Mammary epithelial cell (primary cell): ENCODE measurements at places on chromosomes 3 and 15. TPM values are rescaled to one million over a fixed set of nuclear protein-coding genes. Genes with fewer than 3 reads are reported as not detected.

GRCh38 chr3:66200147-66200546 is 20.7 kb upstream of the SLC25A26 start:
- peak; percentile 24 for DNase-seq

- DNase-seq = no peak
These were observed 396 bp downstream of the CHRNB4 start for GRCh38 chr15:78640527-78641101.

DNA sequence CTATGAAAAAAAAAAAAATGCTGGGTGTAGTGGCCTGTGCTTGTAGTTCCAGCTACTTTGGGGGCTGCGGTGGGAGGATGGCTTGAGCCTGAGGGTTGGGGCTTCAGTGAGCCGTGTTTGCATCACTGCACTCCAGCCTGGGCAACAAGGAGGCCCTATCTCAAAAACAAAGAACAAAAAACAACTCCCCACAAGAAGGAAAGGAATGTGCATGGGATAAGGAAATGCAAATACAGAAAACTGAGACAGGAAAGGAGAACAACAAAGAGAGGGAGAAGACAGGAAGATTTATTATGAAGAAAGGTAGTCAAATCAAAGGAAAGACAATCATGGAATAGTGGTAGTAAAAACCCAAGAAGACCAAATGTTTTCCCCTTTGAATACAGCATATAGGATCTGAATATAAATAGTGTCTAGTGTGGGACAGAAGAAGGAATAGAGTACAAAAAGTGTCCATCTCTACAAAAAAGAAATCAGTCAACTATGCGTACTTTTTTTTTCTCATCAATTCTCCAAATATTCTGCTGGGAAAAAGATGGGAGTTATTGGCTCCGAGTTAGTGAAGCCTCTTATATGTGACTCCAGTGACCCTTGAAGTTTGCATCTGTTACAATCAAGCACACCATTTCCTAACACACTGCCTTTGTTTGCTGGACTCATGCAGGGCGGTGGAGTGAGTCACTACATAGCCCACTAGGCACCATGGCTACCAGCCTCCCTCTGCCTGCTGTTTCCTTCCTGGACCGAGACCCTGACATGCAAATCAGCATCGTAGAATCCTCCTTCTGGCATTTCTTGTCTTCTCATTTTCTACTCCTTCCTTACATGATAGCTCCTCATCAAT is 101.2 kb upstream of the PTX3 start:
- DNase-seq = no peak

GRCh38 chr15:65796610-65797078 is 4.6 kb upstream of the DENND4A start:
- DNase-seq = peak; percentile 91

DNA sequence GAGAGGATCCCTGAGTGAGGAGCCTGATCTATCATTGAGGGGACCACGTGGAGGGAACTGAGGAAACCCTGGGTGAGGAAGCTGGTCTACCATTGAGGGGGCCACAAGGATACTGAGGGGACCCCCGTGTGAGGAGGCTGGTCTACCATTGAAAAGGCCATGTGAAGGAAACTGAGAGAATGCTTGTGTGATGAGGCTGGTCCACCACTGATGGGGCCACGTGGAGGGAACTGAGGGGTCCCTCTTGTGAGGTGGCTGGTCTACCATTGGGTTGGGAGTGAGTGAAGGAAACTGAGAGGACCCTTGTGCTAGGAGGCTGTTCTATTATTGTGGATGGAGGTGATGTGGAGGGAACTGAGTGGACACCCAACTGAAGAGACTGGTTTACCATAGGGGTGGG is 161.3 kb downstream of the FBLN2 start:
- no peak for DNase-seq

DNA sequence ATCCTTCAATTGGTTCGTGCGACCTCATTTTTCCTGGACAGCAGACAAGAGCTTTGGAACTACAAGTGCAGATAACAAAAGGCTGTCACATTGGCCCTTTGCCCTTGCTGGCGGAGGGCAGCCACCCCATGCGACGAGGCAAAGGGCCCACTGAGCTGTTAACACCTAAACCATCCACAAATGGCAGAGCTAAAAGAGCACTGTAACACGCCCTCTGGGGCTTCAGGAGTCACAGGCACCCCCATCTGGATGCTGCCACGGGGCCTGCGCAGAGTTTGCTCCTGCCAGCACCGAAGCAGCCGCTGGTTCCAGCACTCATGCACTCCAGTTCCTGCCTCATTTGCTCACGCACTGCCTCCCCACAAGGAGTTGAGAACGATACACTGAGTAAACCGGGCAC is 524.9 kb downstream of the ZNF385D start:
- no peak for DNase-seq

DNA sequence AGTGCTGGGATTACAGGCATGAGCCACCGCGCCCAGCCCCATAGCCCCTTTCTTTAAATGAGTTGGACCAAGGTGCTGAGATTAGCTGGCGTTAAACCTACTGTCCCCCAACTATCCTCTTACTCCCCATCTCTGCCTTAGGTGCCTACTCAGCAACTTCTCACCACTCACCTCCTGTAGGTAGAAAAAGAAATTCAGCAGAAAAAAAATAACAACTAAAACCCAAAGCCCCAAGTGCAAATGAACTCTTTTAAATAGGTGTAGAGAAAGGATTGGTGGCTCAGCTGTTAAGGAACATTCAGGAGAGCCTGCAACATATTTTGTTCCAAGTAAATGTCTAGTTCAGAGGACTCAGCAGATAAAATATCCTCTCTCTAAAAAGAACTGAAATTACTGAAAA is 19.5 kb downstream of the SAMD7 start:
- DNase-seq = no peak

- peak; percentile 52 for DNase-seq
These were observed 350.7 kb downstream of the NSUN3 start for GRCh38 chr3:94413336-94414108.

GRCh38 chr15:72229947-72230196 is 1.1 kb downstream of the PKM start:
- DNase-seq = no peak

- DNase-seq = peak; percentile 66
These were observed 3.2 kb upstream of the SIN3A start for GRCh38 chr15:75454471-75455378.

GRCh38 chr3:195468391-195468776 is 25.6 kb upstream of the ACAP2 start:
- peak; percentile 27 for DNase-seq

DNA sequence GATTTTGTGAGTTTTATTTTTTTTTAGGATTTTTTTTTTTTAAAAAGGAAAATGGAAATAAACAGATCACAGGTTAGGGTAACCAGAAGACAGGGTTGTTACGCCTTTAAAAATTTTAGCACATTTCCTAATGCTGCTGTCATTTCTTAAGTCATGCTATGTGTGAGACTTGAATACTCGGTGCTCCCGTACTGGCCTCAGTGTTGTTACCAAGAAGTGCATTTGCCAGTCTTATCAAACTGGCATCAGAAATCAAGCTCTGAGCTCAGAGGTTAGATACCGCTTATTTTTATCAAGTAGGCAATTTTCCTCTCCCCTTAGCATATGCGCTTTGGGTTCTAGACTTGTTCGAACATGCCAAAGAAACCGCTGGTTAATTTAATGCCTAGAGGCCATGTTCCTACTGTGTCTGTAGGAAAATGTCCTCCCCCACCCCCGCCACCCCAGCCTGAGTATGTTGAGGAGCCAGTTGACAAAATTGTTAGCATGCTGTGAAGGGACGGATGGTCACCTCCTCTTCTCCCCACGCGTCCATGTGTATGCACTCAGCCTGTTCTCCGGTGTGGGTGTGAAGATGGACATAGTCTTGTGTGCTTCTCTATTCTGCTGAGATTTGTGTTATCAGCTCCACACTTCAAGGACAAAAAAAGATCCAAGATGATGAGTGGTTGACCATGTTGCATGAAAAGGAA is 88.9 kb downstream of the ITPR1 start:
- DNase-seq = peak; percentile 78

DNA sequence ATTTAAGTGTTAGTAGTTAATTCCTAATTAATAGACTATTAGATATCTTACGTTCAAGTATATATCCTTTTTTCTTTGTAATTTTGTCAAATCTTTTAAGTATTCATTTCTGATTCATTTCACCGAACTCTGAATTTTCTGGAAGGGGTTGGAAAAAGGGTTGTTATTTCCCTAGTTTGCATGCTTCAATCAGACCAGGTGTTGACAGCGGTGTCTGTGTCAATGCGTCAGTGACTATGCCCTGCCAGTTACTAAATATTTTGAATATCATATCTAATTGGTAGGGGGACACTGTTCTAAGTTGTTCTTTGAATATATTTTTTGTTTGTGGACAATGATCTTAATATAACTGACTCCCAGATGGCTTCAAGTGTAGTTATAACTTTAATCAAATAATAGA is 62.7 kb upstream of the TNFSF10 start:
- no peak for DNase-seq

GRCh38 chr3:123926396-123926795 is 34.6 kb downstream of the CCDC14 start:
- DNase-seq = no peak

GRCh38 chr15:70055601-70056051 is 42.1 kb downstream of the TLE3 start:
- DNase-seq = no peak

GRCh38 chr3:71583566-71584393 is at the start of gene FOXP1:
Gene FOXP1, minus strand, starts transcription at chr3:71583728. Its CDS starts 385,347 bp downstream, at chr3:71198381.
- DNase-seq = peak; percentile 67

DNA sequence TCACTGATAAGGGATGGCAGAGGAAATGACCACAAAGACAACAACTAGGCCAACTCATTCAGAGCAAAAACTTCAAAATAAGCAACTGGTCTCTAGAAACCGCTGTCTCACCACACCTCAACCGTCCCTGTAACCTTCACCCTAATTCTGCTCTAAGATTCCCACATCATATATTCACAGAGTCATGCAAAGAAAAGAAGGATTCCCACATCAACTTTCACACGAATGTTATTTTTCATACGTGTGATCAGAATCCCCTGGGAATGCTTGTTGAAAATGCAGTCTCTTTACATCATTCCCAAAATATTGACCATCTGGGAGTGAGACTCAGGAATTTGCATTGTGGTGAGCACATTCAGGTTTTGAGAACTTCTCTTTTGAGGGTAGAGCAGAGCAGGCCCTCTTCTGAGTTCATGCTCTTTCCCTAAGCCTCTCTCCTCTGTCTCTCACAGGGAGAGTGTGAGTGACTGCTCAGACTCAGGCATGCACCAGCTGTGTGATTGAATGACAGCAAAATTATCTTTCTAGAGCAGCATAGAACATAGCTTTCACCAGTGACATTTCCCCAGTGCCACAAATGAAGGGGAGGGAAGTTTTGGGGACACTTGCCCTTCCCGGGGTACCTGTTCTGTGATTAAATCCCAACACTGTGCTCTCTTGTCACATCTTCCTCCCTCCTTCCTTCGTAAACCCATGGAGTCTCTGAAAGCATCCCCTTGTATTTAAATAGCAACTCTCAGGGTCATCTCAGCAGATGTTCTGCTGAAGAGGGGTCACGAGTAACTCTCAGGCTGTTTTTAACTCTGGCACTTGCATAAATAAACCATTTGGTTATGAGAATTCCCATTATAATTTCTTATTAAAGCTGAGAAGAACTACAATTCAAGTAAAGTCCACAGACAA is 170.9 kb downstream of the PLCL2 start:
- no peak for DNase-seq

GRCh38 chr3:133268726-133269134 is 131.1 kb upstream of the BFSP2 start:
- DNase-seq = no peak

DNA sequence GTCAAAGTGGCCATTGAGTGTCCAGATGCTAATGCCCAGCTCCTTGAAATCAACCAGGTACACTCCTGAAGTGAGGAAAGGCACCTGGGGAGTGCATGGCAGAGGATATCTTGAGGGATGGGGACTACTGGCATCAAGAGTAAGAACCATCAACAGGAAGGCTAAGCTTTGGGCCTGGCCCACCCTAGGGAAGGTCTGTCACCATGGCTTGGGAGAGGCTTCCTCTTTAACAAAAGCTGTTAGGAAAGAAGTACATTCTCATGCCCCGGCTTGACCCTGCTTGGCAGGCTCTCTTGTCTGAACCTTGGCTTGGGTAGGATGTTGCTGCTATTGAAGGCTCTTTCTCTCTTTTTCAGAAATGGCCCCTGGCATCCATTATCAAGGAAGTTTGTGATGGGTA is 43.7 kb upstream of the TUBGCP5 start:
- DNase-seq = no peak

GRCh38 chr3:82165266-82165665 is 403.8 kb upstream of the GBE1 start:
- no peak for DNase-seq

DNA sequence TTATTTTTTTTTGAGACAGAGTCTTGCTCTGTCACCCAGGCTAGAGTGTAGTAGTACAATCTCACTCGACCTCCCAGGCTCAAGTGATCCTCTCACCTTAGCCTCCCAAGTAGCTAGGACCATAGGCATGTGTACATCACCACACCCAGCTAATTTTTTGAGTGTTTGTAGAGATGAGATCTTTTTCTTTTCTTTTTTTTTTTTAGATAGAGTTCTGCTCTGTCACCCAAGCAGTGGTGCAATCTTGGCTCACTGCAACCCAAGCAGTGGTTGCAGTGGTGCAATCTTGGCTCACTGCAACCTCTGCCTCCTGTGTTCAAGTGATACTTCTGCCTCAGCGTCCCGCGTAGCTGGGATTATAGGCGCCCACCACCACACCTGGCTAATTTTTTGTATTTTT is 5.2 kb downstream of the CEP97 start:
- no peak for DNase-seq

GRCh38 chr15:52295421-52296001 is at the start of gene MYO5C:
Gene MYO5C, minus strand, starts transcription at chr15:52295804. Its CDS starts 168 bp downstream, at chr15:52295636.
- DNase-seq = peak; percentile 56

DNA sequence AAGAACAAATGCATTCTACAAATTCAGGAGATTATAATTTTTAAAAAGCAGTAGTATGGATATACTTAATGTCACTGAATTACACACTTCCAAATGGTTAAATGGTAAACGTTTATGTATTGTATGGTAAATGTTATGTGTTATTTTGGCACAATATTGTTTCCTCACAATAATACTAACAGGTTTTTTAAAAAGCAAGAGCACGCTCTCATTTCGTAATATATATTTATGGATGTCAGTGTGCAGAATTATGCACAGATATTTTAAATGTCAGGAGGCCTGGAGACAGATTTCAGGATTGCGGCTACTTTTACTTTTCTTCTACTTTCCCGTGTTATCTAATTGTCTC is 533 bp downstream of the ZNF445 start:
- no peak for DNase-seq

- DNase-seq = no peak
These were observed 31.1 kb upstream of the SLC24A5 start for GRCh38 chr15:48089702-48090101.

- peak; percentile 97 for DNase-seq
These were observed 159.0 kb upstream of the IL12A start for GRCh38 chr3:159829539-159830227.

The POMGNT2 gene
- total RNA-seq = 10.3 TPM

The ZNF280D gene
- total RNA-seq = 25.7 TPM

The TTC21A gene
- 5.7 TPM for total RNA-seq

The ERC2 gene
- total RNA-seq = 1.5 TPM

The NPAP1 gene
- not detected in 2 replicates for total RNA-seq

The EDEM1 gene
- total RNA-seq = 78.0 TPM

The KBTBD12 gene
- total RNA-seq = not detected in 2 replicates

The CIB2 gene
- 6.5 TPM for total RNA-seq

The CISH gene
- total RNA-seq = 1.8 TPM

The ZPLD1 gene
- 1.2 TPM for total RNA-seq
